Calu3 (cell line): ENCODE measurements at places on chromosomes 5 and 9. TPM values are rescaled to one million over a fixed set of nuclear protein-coding genes. Genes with fewer than 3 reads are reported as not detected.
A peak's percentile ranks its signal among the peaks of the same experiment; 100 is the strongest.

C9orf50 gene
- total RNA-seq: not detected in 2 replicates

DNA sequence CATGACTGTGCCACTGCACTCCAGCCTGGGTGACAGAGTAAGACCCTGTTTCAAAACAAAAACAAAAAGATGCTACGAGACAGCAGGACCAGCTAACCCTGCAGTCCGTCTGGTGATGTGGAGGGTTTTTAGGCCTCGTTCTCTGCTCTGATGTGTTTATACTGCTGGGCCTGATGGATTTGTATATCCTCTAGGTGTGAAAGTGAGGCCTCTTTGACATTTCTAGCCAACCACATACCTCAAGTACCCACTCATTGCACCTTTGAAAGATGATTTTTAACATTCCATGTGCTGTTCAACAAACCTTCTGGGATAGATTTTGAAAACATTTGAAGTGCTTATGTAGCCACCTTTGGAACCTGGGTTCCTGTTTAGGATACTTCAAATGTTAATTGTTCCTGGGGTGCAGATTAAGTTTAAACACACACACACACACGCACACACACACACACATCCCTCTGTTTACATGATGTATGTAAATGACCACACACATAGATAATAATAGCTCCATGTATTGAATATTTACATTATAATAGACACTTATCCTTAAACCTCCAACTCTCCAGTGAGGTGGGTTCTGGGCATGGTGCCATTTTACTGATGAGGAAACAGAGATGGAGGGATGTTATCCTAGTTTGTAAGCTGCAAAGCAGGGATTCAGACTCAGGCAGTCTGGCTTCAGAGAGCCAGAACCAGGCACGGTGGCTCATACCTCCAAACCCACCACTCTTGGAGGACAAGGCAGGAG, 48.8 kb upstream of the GOLPH3 start:
- DNase-seq: no peak

- no peak for DNase-seq
These were observed 115.2 kb downstream of the C9orf152 start for GRCh38 chr9:110092792-110093191.

- peak; percentile 58 for DNase-seq
These were observed 60.1 kb downstream of the FAM174A start for GRCh38 chr5:100595152-100595811.

GRCh38 chr9:112869041-112869529, 21.6 kb downstream of the SLC46A2 start:
- no peak for DNase-seq
